ENCODE measurements at places on chromosomes 7 and 10. TPM values are rescaled to one million over a fixed set of nuclear protein-coding genes. Genes with fewer than 3 reads are reported as not detected.

DNA sequence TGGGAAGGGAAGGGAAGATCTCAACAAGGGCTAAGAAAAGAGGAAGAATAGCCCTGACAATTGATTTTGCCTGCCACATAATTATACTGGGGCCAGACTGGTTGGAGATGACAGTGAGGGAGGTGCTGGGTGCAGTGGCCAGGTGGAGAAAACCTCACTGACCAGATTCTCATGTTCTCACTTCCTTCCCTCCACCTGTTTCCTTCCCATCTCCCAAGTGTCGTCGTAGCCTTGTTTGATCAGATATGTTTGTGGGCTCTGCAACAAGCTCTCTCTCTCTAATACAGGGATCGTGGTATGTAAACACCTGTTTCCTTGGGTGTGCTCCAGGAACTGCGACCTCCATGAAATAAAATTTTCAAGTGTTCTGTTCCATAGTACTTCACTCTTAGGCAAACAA lies 60.2 kb downstream of the VCL start:
- DNase-seq = no peak

- no peak for DNase-seq
Observed at GRCh38 chr7:25196132-25196896, 32.0 kb downstream of the NPVF start.

- no peak for DNase-seq
Observed at GRCh38 chr10:29839826-29840515, 205.2 kb upstream of the SVIL start.

The SRGN gene
- 418 TPM for total RNA-seq

The SPAM1 gene
- not detected for total RNA-seq

The BEND7 gene
- total RNA-seq = 9.9 TPM

The SPDYE2B gene
- total RNA-seq = not detected

The AOAH gene
- total RNA-seq = 27.9 TPM

The ZNF853 gene
- 5.6 TPM for total RNA-seq

The VOPP1 gene
- total RNA-seq = 31.3 TPM

The MYL7 gene
- not detected for total RNA-seq
